HCT116 (cell line): ENCODE measurements at places on chromosomes 11 and 22.

GRCh38 chr22:49408102-49408836 lies 419.4 kb downstream of the BRD1 start:
- DNase-seq = no peak

GRCh38 chr11:62217191-62217748 lies 8.8 kb downstream of the SCGB2A1 start:
- no peak for DNase-seq

DNA sequence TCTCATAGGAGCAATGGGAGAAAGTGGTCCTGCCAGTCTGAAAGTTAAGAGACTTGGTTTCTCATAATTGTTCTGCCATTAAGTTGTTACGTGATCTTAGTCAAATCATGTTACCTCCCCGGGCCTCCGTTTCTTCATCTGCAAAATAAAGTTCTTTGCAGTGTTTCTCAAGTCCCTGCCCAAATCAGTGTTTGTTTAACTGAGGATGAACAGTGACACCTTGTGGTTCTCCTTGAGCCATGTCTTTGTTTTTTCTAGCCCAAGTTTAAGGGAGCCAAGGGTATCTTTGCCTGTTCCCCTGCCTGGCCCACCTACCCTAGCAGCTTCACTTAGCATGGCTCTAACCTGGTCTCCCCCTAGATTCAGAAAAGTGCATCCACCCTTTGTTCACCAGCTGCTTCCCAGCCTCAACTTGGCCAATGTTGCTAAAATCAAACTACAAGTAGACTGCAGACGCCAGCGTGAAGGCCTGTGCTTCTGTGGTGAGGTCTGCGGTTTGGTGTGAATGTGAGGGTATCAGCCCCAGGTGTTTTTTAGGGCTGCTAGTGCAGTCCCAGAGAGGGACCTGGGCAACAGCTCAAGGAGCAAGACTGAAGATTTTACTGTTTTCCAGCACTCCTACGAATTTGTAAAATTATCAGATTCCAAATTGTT lies 35.5 kb downstream of the FZD4 start:
- peak; percentile 54 for DNase-seq

DNA sequence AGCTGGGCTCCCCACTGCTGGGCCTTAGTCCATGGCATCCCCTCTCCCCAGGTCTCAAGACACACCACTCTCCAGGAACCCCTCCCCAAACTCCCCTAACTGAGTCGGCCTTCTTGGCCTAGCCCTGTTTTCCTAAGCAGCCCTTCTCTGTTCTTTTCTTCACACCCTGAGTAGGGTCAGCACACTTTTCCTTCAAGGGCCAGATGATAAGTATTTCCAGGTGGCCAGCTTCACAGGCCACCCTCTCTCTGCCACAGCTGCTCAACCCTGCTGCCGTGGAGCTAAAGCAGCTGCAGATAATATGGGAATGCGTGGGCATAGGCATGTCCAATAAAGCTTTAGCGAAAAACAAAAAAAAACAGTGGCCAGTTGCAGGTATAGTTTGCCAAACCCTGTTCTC lies 24.1 kb downstream of the DGCR2 start:
- DNase-seq = no peak

- DNase-seq = peak; percentile 71
Measured at GRCh38 chr11:72814286-72815109, at the start of gene ATG16L2. TSS of gene ATG16L2 (plus strand) at chr11:72814411. CDS start at chr11:72814446, 35 bp downstream.

DNA sequence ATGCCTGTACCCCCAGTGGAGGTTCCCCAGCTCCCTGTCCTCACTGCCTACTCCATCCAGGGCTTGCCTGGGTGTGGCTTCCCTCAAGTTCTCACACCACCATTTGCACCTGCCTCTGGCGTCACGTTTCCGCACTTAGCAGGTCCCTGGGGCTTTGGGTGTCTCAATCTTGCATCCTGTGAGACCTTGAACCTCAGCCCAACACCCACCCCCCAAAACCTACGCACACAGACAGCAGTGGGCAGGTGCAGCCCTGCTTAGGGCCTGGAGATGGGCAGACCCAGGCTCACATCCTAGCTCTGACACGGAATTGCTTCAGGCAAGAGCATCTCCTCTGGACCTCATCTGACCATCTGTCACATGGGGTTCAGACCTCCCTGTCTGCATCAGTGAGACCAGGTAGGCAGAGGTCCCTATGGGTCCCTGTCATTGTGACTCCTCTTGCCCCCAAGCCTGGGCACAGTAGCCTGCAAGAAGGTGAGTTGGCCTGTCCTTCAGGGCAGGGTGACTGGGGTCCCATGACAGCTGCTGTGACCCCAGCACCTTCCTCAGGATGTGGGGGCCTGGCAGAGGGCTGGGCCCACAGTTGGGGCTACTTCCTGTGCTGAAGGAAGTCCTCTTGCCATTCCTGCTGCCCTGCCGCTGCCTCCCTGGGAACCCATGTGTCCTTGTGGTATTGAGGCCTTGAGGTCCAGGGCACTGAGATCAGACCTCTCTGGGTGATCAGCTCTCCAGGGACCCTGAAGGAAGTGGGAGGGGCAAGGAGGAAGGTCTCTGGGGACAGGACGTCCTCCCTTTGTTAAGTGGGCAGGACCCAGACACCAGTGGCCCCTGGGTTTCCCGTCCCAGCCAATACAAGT lies 2.0 kb downstream of the SIPA1 start:
- no peak for DNase-seq

DNA sequence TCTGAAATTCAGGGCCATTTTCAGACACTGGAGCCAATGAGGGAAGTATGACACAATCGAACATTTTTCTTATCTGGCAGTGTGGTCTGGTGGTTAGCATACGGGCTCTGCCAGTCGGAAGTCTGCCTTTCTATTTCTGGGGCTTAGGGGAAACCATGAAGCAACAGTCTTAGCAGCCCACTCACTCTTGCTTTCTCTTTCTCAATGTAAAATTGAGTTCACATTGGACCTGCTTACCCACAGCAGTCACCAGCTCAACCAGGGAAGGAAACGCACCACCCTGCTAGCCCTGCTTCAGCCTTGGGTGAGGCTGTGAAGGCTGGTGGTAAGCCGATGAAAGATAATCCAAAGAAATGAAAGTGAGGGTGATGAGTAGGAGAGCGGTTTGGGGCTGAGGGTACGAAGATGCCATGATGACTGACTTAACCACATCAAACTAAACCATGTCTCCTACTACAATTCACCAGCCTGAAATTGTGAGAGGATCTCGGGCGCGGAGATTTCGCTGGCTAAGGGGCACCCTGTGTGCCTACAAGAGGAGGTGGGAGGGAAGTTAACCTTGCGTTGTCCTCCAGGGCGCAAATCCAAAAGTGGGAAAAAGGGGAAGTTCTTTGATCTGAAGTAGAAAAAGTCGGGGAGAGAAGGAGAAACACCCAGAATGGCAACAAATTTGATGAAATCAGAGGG lies 2.0 kb upstream of the LMO2 start:
- DNase-seq = no peak

- no peak for DNase-seq
Measured at GRCh38 chr11:125389339-125390166, 106.5 kb downstream of the FEZ1 start.

GRCh38 chr11:18463439-18463838 lies 7.8 kb downstream of the LDHAL6A start:
- no peak for DNase-seq

- DNase-seq = no peak
Measured at GRCh38 chr11:122199661-122200060, 83.6 kb upstream of the BLID start.
